ENCODE measurements at places on chromosomes 11 and 22.

DNA sequence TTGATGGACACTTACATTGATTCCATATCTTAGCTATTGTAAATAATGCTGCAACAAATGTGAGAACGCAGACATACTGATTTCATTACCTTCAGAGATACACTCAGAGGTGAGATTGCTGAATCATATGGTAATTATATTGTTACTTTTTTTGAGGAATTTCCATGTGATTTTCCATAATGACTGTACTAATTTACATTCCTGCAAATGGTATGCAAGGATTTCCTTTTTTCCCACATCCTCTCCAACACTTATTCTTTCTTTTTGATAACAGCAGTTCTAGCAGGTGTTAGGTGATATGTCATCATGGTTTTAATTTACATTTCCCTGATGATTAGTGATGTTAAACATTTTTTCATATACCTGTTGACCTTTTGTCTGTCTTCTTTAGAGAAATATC, 207.7 kb downstream of the C11orf87 start:
- DNase-seq: no peak

- DNase-seq: no peak
Observed at GRCh38 chr22:41009222-41009948, 58.2 kb downstream of the RBX1 start.

GRCh38 chr11:19482319-19483100, 230.1 kb upstream of the NAV2 start:
- DNase-seq: no peak

DNA sequence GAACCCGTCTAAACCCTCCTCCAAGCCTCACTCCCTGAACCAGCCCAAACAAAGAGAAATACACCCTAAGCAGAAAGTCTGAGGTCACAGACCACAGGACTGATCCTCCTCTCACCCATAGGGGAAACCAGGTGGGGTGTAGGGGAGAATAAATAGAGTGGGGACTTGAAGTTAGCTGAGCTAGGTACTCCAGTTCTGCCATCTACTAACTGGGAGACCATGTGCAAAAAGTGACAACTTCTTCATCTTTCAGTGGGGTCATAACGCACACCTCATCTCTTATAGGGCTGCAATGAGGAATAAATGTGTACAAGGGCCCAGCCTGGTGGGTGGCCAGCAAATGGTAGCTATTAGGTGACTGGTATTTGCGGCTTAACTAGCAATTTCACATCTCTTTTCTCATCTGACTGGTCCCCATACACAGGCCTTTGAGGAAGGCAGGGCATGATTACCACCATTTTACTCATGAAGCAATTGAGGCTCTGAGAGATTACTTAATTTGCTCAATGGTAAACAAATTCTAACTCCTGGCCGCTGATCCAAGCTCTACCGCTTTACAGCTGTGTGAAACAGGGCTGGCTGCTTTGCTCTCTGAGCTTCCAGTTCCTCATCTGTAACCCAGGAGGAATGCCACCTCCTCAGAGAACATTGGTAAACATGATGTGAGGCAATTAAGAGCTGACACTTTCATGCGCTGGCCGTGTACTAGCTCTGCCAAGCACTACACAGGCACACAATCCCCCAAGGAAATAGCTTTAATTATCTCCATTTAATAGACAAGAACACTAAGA, 16.6 kb downstream of the TBC1D10A start:
- no peak for DNase-seq

- no peak for DNase-seq
Observed at GRCh38 chr22:27417421-27417814, 384.1 kb downstream of the MN1 start.
